ENCODE measurements at places on chromosomes 16 and 17. TPM values are rescaled to one million over a fixed set of nuclear protein-coding genes. Genes with fewer than 3 reads are reported as not detected.

DNA sequence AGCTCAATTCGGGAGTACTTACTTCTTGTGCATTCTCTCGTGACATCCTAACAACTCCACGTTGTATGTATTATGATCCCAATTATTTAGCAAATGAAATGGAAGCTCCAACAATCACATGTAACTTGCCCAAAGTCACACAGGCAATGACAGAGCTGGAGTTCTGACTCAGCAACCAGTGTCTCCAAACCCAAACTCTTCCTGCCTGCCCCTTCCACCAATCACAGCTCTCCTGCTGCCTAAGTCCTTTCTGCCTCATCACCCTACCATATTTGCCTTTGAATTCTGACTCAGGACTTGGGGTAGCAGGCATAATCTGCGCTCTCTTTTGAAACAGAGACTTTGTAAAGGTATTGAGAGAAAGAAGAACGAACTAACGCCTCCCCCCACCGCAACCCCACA lies 245.2 kb upstream of the MAF start:
- no peaks in the 10 kb centered on the region for H3K36me3 ChIP-seq
- H3K4me3 ChIP-seq, result no peak overlapping the region
- peak; percentile 48 for DNase-seq
- H3K27ac ChIP-seq, result peak overlapping the region; percentile 34
- H3K27me3 ChIP-seq, result peaks cover 12% of the 10 kb centered on the region

DNA sequence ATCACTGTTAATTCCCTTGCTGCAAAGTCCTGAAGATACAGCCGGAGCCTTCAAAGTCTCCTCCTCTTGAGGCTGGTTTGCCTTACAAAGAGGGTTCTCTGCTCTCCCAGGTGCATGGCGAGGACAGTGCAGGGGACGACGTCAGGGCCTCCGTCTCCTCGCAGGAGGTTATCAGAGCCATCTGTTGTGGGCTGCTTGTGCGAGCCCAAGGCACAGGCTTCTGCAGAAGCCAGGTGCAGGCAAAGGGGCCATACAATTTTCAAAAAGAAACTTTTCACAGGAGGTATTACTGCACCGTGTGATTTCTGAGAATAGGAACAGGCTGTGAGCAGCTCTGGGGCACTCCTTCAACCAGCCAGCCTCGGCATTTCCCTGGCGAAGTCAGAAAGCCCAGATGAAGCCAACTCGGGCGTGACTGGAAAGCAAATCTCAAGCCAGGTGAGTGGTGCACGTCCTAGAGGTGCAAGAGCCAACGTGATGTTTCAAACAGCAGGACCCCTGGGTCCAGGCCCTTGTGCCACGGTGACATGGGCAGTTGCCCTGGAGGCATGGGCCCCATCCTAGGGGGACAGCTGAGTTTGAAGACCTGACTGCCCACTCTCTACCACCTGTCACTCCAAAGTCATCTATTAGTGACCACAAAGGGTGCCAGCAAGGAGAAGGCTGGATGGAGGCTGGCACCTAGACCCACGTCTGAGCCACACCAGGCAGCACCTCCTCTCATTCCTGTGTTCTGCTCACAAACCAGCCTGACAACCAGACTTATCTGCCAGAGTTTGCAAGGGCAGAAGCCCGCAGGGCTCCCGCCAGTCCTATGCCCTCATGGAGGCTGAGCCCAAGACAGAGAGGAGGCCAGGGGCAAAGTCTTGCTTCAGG lies 68.6 kb downstream of the SMPD3 start:
- H3K27me3 ChIP-seq, result peaks cover 2% of the 10 kb centered on the region
- H3K4me1 ChIP-seq, result peaks cover 18% of the 10 kb centered on the region
- H3K36me3 ChIP-seq, result no peaks in the 10 kb centered on the region
- no peak overlapping the region for H3K4me3 ChIP-seq

- peaks cover 53% of the 10 kb centered on the region for H3K4me1 ChIP-seq
- peak overlapping the region; percentile 26 for H3K4me3 ChIP-seq
- no peak overlapping the region for H3K27ac ChIP-seq
- H3K27me3 ChIP-seq, result no peaks in the 10 kb centered on the region
- no peaks in the 10 kb centered on the region for H3K36me3 ChIP-seq
- peak; percentile 92 for DNase-seq
Measured at GRCh38 chr16:1002399-1003166, 21.0 kb downstream of the SOX8 start.

- no peaks in the 10 kb centered on the region for H3K4me1 ChIP-seq
- H3K27me3 ChIP-seq, result no peaks in the 10 kb centered on the region
- no peak overlapping the region for H3K4me3 ChIP-seq
- H3K27ac ChIP-seq, result no peak overlapping the region
- DNase-seq, result no peak
- no peaks in the 10 kb centered on the region for H3K36me3 ChIP-seq
Measured at GRCh38 chr17:12918142-12918541, 99.7 kb downstream of the ELAC2 start.

DNA sequence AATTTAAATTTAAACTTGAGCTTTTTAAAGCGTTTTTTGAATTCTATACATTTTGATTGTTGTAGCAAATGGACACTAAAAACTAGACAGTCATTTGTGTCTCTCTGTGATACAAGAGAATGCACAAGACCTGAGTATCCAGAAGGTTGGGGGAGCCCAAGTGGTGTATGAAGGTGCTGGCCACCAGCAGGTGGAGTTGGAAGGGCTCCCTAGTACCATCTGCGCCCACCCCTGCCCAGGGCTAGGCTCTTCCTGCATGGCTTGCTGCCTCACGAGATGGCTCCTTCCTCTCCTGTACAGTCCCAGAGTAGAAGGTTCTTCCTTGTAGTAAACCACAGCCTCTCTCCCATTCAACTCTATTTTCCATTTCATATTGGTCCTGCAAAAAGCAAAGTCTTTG lies 17.0 kb downstream of the GID4 start:
- no peaks in the 10 kb centered on the region for H3K4me1 ChIP-seq
- peaks cover 16% of the 10 kb centered on the region for H3K36me3 ChIP-seq
- H3K27me3 ChIP-seq, result no peaks in the 10 kb centered on the region
- DNase-seq, result no peak
- no peak overlapping the region for H3K27ac ChIP-seq
- H3K4me3 ChIP-seq, result no peak overlapping the region

Gene EVI2B
- 14.8 TPM for total RNA-seq

Gene CES5A
- not detected for total RNA-seq

- H3K36me3 ChIP-seq, result peaks cover 28% of the 10 kb centered on the region
- no peak overlapping the region for H3K27ac ChIP-seq
- DNase-seq, result no peak
- H3K4me3 ChIP-seq, result no peak overlapping the region
Measured at GRCh38 chr16:87406495-87407088, 14.5 kb downstream of the MAP1LC3B start.

DNA sequence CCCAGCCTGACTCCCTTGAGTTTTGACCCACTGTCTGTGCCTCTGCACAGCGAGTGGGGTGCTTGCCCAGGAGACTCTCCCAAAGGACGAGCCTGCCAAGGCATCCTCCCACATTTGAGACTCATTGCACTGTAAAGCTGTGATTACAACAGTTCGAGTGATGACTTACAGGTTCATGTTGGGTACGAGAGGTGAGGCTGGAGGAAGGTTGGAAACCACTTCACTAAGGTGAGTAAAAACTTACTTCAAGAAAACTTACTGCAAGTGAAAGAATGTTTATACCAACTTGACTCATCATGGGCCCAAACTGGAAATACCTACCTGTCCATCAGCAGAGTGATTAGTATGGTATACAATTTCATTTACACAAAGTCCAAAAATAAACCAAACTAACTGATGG lies 360.1 kb upstream of the CDH11 start:
- H3K36me3 ChIP-seq, result no peaks in the 10 kb centered on the region
- no peaks in the 10 kb centered on the region for H3K27me3 ChIP-seq
- no peak overlapping the region for H3K27ac ChIP-seq
- H3K4me1 ChIP-seq, result no peaks in the 10 kb centered on the region
- H3K4me3 ChIP-seq, result no peak overlapping the region
- no peak for DNase-seq

GRCh38 chr16:27400751-27401620 lies 988 bp upstream of the IL21R start:
- peaks cover 32% of the 10 kb centered on the region for H3K36me3 ChIP-seq
- DNase-seq, result no peak
- peak overlapping the region; percentile 40 for H3K27ac ChIP-seq
- peaks cover 29% of the 10 kb centered on the region for H3K4me1 ChIP-seq
- H3K4me3 ChIP-seq, result peak overlapping the region; percentile 99
- H3K27me3 ChIP-seq, result no peaks in the 10 kb centered on the region

Gene CYB5D1
- 12.5 TPM for total RNA-seq

DNA sequence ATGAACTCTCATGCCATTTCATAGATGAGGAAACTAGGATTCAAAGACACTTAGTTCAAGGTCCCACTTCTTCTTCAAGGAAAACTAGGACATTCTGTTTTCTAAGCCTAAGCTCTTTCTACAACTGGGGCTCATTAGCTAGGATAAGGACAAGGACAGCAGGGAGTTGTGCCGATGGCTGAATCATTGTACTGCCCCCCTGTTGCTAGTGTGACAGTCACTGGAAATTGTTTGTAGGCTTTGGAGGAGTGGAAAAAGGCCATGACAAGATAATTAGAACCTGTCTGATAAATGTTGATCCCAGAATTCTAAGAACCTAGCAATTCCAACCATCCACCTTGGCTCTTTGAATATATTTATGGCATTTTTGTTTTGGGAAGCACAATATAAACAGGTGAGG lies 445.7 kb downstream of the CDH8 start:
- no peak for DNase-seq
- no peaks in the 10 kb centered on the region for H3K27me3 ChIP-seq
- H3K36me3 ChIP-seq, result no peaks in the 10 kb centered on the region
- H3K27ac ChIP-seq, result no peak overlapping the region
- H3K4me3 ChIP-seq, result no peak overlapping the region
- H3K4me1 ChIP-seq, result no peaks in the 10 kb centered on the region

GRCh38 chr16:83171396-83171795 lies 544.6 kb downstream of the CDH13 start:
- no peak overlapping the region for H3K27ac ChIP-seq
- peaks cover 4% of the 10 kb centered on the region for H3K27me3 ChIP-seq
- no peak for DNase-seq
- H3K4me3 ChIP-seq, result no peak overlapping the region
- H3K4me1 ChIP-seq, result no peaks in the 10 kb centered on the region
- no peaks in the 10 kb centered on the region for H3K36me3 ChIP-seq

GRCh38 chr16:67884684-67885083 lies at the start of gene NRN1L:
NRN1L (plus strand) TSS chr16:67884885; CDS start chr16:67884904, 19 bp downstream.
- no peaks in the 10 kb centered on the region for H3K4me1 ChIP-seq
- peaks cover 20% of the 10 kb centered on the region for H3K36me3 ChIP-seq
- DNase-seq, result no peak
- no peak within 1 kb of the TSS for H3K4me3 ChIP-seq

DNA sequence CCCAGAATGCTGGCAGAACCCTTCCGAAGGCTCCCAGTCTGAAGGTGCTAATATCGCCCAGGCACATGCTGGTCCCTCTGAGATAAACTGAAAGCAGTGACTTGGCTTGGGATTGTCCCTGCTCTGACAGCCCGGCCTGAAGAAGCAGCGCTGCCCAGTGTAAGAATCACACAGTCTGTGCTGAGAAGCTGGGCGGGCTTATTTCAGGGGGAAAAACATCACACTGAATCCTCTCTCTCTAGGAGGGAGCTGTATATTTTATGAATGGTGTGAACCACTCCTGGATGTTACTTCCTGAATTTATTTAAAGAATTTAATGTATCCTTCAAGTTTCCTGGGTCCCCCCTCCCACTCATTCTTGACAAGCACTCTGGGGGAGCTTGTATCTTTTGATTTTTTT lies 36.3 kb downstream of the GAS7 start:
- H3K4me1 ChIP-seq, result no peaks in the 10 kb centered on the region
- H3K36me3 ChIP-seq, result no peaks in the 10 kb centered on the region
- H3K4me3 ChIP-seq, result no peak overlapping the region
- DNase-seq, result no peak
- H3K27ac ChIP-seq, result no peak overlapping the region

All from activated CD4-positive, alpha-beta T cell treated with anti-CD3 and anti-CD28 coated beads for 36 hours (primary cell).